ENCODE measurements at places on chromosomes 5 and 9.

DNA sequence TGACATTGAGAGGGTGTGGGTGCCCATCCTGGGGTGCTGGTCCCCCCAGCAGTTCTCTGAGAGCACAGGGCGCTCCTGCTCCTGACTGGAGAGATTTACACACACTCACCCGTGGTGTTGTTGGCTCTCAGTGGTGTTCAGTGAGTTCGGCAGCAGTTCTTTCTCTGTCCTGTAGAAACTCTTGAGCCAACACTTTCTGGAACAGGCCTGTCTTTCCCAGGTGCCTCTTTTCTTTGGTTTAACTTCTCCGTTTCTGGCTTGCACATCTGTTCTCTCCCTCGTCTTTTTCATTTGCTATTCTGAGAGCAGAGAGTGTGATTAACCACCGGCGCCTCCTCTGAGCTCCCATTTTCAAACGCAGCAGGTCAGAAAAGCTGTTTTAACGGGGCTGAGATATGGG is 284.5 kb downstream of the IRX2 start:
- no peak for DNase-seq

- no peak for DNase-seq
Measured at GRCh38 chr9:8365029-8365428, 565.5 kb upstream of the DMAC1 start.

DNA sequence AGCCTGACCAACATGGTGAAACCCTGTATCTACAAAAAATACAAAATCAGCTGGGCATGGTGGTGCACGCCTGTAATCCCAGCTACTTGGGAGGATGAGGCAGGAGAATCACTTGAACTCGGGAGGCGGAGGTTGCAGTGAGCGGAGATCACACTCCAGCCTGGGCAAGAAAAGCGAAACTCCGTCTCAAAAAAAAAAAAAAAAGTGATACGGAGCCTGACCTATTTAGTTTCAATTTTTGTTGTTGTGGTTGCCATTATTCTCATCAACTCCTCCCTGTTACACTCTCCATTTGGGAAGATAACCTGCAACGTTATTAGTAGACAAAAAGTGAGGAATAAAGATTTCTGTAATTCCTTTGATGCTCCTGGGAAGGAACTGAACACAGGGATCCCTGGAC is 1.3 kb downstream of the STOM start:
- no peak for DNase-seq

GRCh38 chr9:35923927-35924763 is 14.9 kb downstream of the SPAAR start:
- no peak for DNase-seq

DNA sequence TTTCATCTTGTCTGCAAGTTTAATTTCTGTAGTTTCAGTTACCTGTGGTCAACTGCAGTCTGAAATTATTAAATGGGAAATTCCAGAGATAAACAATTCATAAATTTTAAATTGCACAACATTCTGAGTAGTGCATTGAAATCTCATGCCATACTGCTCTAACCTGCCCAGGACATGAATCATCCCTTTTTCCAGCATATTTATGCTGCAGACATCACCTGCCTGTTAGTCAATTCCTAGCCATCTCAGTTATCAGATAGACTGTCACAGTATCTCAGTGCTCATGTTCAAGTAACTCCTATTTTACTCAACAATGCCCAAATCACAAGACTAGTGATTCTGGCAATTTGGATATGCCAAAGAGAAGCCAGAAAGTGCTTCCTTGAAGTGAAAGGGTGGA is 223.0 kb upstream of the GRIA1 start:
- DNase-seq = no peak

DNA sequence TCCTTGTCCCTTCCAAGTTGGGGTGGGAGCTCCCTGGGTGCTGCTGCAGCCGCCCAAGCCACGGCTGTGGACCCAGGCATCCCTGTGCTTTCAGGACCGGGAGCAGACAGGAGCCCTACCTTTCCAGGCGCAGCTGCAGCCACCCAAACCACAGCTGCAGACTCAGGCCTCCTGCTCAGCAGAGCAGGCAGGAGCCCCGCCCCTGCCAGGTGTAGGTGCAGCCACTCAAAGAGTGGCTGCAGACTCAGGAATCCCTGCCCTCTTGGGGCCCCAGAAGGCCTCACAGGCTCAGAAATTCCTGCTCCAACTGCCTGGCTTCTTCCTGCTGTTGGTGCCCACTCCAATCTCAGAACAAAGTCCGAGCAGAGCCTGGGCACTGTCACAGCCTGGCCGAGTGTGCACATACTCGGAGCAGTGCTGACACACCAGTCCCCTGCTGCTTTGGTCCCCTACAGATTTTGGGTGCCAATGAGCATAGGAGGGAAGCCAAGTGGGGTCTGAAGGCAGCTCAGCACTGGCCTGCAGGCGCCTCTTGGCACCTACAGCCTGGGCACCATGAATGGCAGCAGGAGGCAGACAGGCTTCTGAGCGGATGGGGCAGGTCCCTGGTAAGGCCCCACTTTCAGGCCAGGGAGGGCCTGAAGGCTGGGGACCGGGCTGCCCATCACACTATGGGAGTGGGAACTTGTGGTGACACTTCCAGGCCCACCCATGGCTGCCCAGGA is 6.0 kb upstream of the TESK1 start:
- DNase-seq = no peak

DNA sequence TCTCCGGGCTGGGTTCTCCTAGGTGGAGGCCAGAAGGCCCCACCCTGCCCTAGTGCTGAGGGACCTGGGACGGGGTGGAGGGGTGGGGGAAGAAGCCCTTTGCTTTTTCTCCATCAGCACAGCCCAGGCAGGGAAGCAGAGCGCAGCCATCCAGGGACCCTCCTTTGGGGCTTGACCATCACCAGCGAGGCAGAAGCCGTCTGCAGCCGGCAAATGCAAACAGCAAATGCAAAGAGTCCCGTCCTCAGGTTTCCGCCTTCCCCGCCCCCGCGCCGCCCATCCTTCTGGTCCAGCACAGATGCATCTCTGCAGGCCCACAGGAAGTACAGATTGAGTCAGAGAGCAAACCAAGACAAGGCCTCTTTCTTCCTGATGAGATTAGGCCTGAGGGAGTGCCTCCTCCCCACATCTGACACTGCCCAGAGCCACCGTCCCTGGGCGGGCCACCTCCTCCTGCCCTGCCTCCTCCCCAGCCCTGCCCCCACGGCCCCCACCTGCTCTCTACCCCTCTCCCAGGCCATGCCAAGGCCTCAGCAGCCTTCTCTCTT is 23.4 kb downstream of the CORO2A start:
- peak; percentile 59 for DNase-seq

DNA sequence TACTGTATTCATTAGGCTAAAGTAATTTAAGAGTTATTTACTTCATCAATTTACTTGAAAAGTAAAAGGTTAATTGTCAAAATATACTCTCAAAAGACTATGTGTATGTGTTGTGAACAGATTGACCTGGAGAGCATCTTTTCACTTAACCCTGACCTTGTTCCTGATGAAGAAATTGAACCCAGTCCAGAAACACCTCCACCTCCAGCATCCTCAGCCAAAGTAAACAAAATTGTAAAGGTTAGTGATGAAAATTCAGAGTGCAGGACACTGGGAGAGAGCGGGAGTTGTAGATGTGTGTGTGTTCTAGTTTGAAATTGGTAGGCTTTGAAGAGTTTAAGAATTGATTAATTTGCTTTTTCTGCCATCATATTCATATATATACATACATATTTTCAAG is 41.9 kb downstream of the KIF2A start:
- no peak for DNase-seq

DNA sequence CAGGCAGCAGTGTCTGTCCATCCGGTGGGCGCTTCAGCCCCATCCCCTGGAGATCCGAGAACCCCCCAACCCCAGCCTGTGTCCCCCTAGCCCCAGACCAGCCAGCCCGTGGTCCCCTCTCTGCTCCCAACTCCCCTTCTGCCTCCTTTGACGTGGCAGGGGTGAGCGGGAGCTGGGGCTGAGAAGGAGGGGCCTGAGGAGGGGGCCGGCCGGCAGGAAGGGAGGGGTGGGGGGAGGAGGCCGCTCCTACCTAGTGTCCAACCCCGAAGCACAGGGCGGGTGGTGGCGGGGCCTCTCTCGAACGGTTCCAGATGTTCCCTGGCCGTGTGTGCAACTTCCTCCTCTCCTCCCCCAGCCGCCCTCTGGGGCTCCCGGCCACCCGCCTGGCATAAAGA is 31.0 kb downstream of the GOLGA2 start:
- DNase-seq = no peak

GRCh38 chr9:4339357-4339756 is 39.5 kb upstream of the GLIS3 start:
- DNase-seq = peak; percentile 73

- DNase-seq = no peak
Measured at GRCh38 chr5:31708089-31708488, 69.2 kb downstream of the PDZD2 start.

DNA sequence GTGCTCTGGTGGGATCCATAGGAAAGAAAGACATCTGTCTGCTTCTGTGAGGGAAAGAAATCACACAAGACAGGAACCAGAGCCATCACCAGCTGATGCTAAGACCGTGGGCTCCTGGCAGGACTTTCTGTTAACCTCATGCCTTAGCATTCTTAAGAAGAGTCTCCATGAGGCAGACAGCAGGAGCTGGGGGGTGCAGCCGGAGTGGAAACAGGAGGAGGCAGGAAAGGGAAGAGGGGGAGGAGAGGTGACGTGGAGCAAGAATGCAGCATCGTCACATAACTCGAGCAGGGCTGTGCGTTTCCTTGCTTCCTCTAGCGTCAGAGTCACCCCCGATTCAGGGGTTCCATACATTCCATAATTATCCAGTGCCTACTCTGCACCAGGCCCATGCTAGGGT is 53.6 kb downstream of the ERGIC1 start:
- no peak for DNase-seq

GRCh38 chr9:112777914-112778313 is 27.4 kb downstream of the SNX30 start:
- DNase-seq = no peak

DNA sequence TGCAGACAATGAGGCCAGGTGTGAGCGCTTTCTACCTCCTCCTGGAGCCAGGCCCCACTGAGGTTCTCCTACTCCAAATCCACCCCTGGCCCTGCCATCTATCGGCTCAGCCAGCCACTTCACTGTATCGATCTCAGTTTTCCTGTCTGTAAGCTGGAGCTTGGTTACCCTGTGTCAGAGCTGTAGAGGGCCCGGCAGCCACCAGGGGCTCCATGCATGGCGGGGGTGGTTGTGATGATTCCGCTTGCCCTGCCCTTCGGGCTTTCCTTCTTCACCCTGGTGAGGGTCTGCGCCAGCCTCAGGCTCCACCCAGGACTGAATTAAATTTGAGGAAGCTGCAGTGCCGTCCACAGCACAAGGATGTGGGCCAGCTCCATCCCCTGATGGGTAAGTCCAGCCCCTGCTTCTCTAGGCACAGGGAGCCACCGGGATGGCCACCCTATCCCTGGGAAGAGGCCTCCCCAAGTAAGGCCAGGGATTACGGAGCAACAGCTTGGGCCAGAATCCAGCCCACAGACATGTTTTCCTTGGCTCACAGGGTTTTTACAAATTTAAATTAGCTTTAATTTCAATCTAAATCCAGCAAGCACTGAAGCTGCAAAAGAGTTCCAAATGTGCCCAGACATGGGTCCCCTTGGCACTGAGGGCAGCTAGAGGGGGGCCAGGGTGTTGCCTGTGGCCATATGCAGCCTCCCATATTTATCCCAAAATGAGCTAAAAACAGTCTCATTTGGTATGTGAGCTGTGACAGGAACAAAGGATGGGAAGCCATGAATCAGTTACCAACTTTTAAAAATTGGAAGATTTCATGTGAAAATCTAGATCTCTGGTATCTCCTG is 89.1 kb upstream of the FBXW11 start:
- no peak for DNase-seq

- no peak for DNase-seq
Measured at GRCh38 chr9:82750411-82750913, 312.5 kb downstream of the RASEF start.

DNA sequence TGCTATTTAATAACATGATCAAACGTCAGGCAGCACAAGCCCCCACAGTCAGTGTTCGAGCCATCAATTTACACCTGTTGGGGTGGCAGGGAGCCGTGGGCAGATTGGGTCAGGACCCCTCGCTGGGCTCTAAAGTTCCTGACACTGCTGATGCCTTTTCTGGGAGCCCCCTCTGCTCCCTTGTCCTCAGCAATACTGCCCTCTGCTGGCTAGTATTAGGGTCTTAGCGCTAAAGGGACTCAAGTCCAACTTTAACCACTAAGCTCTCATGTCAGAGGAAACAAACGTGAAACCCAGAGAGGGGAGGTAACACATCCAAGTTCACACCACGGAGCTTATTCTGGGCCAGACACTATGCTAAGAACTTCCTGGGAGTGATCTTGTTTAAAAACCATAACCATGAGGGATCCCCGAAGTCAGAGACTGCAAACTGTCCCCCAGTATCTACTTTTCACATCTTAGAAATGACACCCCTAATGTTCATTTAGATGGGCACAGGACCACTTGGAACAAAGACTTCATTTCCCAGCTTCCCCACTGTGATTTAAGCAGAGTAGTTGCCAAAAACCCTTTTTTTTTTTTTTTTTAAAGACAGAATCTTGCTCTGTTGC is 20.4 kb downstream of the ANKS6 start:
- DNase-seq = peak; percentile 75

GRCh38 chr9:135422341-135422944 is 57.1 kb upstream of the PPP1R26 start:
- no peak for DNase-seq

- no peak for DNase-seq
Measured at GRCh38 chr5:63245271-63245670, 666.7 kb downstream of the LRRC70 start.

- DNase-seq = no peak
Measured at GRCh38 chr5:151614565-151614964, 23.4 kb upstream of the FAT2 start.

- DNase-seq = no peak
Measured at GRCh38 chr5:37738057-37738691, 101.7 kb downstream of the GDNF start.

DNA sequence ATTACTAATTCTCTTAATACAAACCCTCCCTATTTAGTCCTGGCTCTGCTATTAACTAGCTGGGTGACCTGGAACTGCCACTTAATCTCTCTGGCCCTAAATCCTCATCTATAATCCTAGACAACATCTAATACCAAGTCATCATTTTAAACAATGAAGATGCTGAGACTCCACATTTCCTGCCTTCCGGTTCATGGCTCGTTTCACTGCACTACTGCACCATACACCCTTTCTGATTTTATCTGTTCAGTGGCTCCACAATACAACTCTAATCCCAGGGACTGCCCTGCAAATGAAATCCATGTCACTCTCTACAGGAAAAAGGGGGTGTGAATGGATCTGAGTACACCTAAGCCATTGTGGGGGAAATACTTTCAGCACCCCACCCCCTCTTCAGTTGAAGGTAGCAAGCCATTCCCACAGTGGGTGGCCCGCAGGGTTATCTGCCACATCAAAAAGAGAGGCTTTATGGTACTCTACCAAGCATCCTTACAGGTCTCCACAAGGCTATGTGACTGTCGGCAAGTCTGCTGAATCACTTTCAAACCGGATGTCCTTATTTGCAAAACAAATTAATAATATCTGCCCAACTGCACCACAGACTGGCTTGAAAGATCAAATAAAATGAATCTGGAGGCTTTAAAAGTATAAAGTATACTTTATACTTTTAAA is 89.5 kb downstream of the EPB41L4A start:
- DNase-seq = no peak

- no peak for DNase-seq
Measured at GRCh38 chr5:150022158-150022531, 21.6 kb downstream of the HMGXB3 start.

Data from retina (tissue), 1 donor.